NCI-H1105 treated with DMSO at 0.1 percent for 48 hours (cell line): ENCODE measurements at places on chromosomes 12 and 14.

DNA sequence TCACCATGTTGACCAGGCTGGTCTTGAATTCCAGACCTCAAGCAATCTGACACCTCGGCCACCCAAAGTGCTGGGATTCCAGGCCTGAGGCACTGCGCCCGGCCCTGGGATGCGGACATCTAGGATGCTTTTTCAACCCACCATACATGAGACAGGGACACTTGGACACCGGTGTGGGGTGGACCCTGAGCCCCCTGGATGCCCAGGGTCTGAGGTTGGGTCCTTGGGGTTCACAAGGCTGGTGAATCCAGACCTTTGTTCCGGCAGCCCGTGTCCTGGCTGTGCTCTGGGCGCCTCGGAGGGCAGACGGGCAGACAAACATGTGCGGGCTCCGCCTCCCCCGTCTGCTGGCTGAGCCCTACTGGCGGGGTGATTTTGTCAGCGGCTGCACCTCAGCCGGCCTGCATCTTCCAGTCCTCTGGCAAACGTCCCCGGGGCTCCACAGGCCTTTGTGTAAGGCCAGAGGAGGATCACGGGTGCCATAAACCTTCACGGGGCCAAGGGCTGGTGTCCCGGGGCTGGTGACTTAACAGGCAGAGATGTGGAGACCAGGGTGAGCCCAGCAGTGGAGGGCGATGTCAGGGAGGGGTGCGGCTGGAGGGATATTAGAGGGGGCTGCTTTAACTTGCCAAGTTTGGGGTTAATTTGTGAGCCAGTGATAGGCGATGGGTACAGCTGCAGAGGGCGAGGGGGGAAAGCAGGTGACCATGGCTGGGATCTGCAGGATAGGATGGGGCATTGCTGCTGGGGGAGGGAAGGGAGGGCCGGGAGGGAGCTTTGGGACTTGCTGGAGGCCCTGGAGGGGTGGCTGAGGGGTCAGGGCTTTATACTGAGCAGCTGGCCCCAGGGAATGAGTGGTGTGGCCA, 5.8 kb downstream of the ASPG start:
- no peak for DNase-seq

GRCh38 chr12:70849265-70849960, 71.1 kb downstream of the PTPRR start:
- peak; percentile 33 for DNase-seq

- no peak for DNase-seq
Measured at GRCh38 chr12:57389033-57389432, 41.8 kb downstream of the R3HDM2 start.

- DNase-seq: no peak
Measured at GRCh38 chr12:53328043-53328435, 6.6 kb upstream of the AAAS start.

GRCh38 chr14:49880267-49881064, 12.4 kb upstream of the ARF6 start:
- DNase-seq: no peak

GRCh38 chr12:45637706-45638105, 91.8 kb upstream of the ARID2 start:
- no peak for DNase-seq

DNA sequence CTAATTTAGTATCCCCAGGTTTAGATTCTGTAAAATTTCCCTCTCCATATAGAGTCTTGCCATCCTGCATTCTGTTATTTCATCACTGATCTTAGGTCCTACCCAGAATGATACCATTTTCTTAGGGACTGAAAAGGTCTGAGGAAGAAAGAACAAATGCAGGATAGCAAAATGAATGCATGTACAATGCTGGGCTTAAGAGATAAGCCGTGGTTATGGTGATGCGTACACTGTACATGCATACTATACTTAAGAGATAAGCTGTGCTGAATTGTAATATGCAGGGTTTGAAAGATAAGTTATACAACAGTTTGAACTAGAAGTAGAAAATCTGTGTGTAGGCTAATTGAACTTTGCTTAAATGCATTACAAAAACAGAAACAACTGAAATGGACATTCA, 416.2 kb downstream of the C12orf50 start:
- DNase-seq: no peak

DNA sequence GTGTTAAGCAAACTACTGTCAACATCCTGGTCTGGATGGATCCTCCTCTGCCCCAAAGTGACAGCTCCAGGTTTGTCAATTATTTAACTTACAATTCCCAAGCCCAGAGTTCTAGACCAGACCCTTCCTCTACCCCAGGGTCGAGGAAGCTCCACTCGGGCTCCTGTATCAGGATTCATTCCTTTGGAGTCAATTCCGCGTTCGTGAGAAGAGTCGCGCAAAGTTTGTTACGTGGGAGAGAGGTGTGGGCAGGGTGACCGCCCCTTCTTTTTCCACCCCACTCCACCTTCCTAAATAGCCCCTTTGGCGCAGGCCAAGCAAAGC, 479 bp downstream of the SEL1L start:
- no peak for DNase-seq

DNA sequence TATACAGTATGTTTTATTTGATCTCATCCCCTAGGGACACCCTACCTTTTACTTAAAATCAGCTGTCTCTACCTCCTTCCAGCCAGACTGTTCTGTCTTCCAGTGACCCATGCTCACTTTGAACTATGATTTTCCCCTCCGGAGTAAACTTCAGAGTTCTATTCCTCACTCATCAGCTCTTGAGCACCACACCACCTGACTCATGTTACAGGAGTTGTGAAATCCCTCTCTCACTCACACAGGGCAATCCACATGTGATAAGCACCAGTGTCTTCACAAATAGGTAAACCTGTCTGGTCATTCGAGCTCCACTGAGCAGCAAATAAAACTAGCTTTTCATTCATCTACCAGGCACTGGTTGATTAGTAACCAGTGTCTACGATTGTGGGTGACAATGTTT, 177.3 kb upstream of the BMP4 start:
- DNase-seq: no peak

DNA sequence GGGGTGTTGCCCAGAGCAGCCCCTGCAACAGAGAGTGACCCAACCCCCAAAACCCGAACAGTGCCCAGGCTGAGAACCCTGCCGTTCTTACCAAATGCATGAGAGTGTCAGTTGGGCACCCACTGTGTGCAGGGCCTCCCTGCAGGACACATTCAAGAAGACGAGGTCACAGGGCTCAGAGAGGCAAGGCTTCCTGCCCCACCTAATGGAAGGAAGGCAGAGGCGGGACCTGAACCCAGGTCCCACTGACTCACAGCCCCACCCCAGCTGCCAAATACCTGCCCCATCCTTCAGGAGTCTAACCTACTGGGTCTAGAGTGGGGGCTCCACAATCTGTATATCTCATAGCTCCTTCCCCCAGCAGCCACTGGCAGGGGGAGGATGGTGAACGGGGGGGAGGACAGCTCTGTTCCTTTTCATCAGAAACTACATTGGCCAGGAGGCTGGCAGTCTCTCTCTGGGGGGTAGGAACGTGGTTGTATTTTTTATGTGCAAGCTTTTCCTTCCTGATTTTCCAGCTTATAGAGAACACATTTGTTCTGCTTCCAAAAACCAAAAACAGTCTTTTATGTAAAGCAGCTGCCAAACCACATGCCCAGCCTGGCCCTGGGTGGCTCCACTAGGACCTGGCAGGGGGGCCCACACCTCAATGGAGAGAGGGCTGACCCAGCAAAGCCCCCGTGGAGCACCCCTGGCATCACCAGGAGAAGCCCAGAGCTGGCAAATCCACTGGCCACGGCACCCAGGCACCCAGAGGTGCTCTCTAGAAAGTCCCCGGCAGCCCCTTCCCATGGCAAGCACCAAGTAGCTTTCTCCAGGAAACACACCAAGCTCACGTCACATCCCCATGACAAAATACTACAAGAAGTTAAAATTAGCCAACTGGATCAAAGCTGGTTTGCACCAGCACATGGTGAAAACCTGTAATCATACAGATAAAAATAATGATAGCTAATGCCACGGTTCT, 17.0 kb downstream of the NCOR2 start:
- no peak for DNase-seq

- no peak for DNase-seq
Measured at GRCh38 chr14:75884198-75884611, 97.6 kb downstream of the TGFB3 start.

DNA sequence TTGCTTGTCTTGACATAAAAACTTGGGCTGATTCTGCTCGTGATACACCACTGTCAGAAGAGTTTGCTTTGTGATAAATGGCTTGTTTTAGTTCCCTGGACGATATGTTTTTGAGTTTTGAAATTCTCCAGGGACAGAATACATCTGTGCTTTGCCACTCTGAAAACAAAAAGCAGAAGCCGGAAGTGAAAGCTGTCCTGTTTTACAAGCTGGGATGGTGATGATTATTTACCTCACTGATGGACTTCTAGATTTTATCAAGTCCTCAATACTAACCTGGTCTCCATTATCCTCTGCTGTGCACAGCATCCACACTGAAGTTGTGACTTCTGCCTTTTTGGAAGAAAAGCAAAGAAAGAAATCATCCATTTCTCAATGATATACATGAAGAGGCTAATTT, 251.6 kb downstream of the TRHDE start:
- DNase-seq: no peak

DNA sequence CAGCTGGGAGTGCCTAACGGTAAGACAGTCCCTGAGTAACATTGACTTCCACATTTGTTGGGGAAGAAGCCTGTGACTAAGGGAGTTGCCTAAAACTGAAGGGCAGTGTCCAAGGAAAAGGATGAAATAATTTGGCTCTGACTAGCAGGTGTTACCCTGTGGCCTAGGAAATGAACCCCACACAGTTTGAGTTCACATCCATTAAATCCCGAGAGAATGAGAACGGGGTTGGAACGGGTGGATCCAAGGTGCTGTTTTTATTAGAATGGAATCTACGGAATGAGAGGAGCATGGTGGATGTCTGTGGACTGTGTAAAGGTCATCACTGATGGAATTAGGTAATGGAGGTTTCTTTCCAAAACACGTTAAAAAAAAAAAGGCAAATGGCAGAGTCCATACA, 324.0 kb downstream of the MED13L start:
- DNase-seq: no peak

DNA sequence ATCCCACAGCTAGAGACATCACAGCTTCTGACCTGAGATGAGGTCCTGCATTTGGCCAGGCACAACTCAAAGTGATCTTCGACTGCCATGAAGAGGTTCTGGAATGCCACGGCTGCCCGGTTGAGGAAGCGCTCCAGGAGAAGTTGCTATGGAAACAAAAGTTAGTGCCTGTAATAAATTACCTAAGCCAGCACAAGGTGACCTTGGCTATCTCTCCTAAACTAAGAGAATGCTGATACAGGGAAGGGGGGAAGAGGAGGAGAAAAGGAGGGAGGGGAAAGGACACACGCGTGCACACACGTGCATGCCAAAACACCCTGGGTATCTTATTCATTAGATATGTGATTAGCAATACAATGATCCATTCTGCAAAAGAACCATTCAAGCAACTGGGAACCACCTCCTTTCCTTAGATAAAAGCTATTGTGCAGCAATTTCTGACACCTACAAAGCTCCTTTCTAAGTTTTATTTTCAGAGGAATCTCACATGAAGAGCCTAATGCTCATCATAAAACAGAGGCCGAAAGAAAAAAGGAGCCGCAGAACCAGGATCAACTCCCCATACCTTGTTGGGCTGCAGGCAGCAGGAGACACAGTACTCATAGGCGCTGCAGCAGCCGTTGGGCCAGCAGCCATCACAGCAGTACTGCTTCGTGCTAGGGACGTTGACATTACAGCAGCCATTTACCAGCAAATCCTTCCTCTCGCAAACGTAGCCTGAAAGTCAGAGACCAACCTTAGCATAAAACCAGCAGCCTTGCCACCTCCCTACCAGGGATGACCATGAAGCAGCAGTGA, 17.9 kb downstream of the SPRING1 start:
- no peak for DNase-seq

DNA sequence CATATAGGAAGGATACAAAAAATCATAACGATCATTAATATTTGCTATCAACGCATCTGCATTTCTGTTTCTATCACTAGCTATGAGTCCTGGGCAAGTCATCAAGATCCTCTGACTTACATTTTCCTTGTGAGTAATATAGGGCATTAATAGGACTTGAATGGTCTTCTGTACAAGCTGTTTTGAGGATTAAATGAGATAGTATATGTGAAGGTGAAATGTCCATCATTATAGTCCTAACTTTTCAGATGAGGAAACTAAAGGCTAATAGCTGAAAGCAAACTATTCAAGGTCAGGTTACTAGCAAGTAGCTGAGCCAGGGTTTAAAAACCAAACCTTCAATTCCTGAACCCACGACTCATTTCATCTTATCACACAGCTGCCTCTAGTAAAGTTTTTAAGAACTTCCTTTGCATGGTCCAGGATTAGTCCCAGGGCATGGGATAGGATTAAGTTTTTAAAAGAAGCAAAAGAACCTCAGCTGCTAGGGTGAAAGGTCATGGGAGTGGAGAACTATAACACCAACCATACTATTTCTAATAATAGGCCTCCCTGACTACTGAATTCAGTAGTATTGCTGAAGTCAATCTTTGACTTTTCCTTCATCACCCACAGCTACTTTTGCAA, 101.4 kb upstream of the ADAMTS20 start:
- no peak for DNase-seq

- DNase-seq: no peak
Measured at GRCh38 chr12:120413901-120414695, 23.8 kb upstream of the COX6A1 start.

GRCh38 chr12:76446090-76446489, 97.9 kb upstream of the BBS10 start:
- DNase-seq: no peak

DNA sequence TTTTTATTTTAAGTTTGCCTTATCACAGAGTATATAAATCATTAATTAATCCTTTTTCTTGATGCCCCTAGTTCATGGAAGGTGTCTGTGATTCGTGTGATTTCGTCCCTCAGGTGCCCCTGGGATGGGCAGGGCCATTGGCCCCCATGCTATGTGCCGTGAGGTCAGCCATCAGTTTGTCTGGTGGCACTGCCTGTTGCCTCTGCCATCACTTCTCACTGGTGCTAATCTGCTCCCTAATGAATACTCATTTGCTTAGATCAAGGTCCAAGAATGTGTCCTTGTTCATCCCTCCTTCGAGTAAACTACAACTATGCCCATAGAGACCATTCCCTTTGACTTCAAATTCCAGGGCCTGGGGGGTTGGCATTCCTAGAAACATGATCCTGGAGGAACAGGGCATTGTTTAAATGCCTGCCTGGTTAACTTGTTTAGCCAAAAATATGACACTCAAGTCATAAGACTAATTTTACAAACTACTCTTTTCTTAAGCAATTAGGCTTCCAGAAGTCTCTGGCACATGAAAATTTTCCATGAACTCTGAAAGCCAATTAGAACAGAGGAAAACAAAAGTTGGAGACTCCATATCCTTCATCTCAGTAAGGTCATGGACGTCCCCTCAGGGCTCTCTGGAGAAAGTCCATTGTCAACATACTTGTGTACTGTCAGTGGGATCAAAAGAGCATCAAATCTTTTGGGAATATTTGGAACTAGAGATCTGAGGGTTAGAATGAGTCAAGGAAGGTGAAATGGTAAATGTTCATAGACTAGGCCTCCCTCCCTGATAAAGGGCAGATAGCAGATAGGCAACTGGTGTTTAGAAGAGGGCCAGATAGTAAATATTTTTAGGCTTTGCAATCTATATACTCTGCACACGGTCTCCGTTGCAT, 90.9 kb upstream of the PLXNC1 start:
- no peak for DNase-seq
